ENCODE measurements at places on chromosomes 7 and 10. TPM values are rescaled to one million over a fixed set of nuclear protein-coding genes. Genes with fewer than 3 reads are reported as not detected.

Gene AKR1C4
- not detected for total RNA-seq

GRCh38 chr10:48231699-48232315, 42.7 kb downstream of the FRMPD2 start:
- no peak overlapping the region for H3K4me3 ChIP-seq
- no peak overlapping the region for H3K27ac ChIP-seq
- no peaks in the 10 kb centered on the region for H3K36me3 ChIP-seq
- DNase-seq, result no peak
- no peaks in the 10 kb centered on the region for H3K27me3 ChIP-seq
- H3K4me1 ChIP-seq, result no peaks in the 10 kb centered on the region

DNA sequence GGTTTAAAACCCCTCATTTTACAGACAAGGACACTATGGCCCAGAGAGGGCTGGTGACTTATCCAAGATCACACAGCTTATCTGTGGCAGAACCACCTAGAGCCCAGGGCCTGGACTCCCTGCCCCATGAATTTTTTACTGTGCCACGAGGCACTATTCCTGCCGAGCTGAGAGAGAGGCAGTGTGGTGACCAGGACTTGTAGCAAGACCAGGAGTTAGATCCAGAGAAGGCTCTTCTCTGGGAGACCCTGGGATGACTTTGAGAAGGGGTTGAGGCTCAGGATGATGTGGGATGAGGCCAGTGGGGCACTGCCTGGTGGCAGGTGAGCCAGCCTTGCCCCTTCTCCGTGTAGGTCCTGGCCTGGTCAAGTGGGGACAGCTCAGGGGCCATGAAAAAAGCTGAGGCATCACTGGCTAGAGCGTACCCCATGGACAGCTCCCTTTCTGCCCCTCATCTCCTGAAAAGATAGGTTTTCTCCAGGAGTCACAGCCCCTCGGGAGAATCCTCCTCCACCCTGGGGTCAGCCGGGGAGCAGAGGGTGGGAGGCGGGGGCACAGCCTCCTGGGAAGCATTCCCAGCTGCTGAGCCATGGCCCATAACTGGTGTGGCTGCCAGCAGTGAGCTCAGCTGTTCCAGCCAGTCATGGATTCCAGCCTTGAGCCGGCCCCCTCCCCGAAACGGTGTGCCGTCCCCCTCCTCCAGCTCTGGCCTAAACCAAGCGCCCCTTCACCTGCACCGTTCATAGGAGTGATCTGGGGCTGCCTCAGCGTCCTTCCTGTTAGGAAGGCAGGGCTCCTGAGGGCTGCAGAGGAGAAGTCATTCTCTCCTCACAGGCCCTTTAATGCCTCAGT, 5.8 kb downstream of the FLNC start:
- H3K4me3 ChIP-seq, result no peak overlapping the region
- no peak overlapping the region for H3K27ac ChIP-seq
- H3K27me3 ChIP-seq, result peaks cover 22% of the 10 kb centered on the region
- DNase-seq, result peak; percentile 39

DNA sequence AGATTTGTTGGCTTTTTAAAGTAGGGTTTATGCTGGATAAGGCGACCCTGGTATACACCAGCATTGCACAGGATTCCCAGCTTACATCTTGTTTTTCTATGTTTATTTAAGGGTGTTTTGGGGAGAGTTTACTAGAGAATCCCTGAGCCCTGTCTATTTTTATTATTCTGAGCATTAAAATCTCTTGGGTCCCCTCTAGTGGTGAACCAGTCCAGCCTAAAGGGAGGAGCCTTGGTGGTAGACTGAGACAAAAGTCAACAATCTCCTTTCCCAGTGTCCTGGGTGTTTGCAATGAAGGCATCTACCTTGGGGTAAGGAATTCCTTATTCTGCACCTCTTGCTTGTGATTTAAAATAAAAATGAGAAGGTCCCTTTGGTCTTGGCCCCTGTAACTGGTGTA, 38.2 kb downstream of the ANTXRL start:
- H3K27ac ChIP-seq, result no peak overlapping the region
- DNase-seq, result no peak
- no peak overlapping the region for H3K4me3 ChIP-seq
- H3K27me3 ChIP-seq, result no peaks in the 10 kb centered on the region

Gene MYH16
- not detected for total RNA-seq

Gene GPAM
- 27.2 TPM for total RNA-seq

GRCh38 chr10:5079836-5080235, 14.4 kb upstream of the AKR1C3 start:
- H3K36me3 ChIP-seq, result no peaks in the 10 kb centered on the region
- DNase-seq, result no peak
- no peaks in the 10 kb centered on the region for H3K4me1 ChIP-seq
- no peak overlapping the region for H3K4me3 ChIP-seq

Gene ZNF804B
- not detected for total RNA-seq

Gene SFTPA1
- total RNA-seq, result 10,352 TPM

GRCh38 chr7:112138325-112138852, 67.8 kb downstream of the DOCK4 start:
- no peak overlapping the region for H3K4me3 ChIP-seq
- no peak for DNase-seq
- no peak overlapping the region for H3K27ac ChIP-seq
- no peaks in the 10 kb centered on the region for H3K36me3 ChIP-seq
- H3K27me3 ChIP-seq, result no peaks in the 10 kb centered on the region
- peaks cover 42% of the 10 kb centered on the region for H3K4me1 ChIP-seq

Gene JAZF1
- total RNA-seq, result 19.4 TPM

GRCh38 chr10:99740933-99741559, 9.0 kb downstream of the CUTC start:
- H3K36me3 ChIP-seq, result peaks cover 88% of the 10 kb centered on the region
- H3K4me3 ChIP-seq, result no peak overlapping the region
- DNase-seq, result no peak

DNA sequence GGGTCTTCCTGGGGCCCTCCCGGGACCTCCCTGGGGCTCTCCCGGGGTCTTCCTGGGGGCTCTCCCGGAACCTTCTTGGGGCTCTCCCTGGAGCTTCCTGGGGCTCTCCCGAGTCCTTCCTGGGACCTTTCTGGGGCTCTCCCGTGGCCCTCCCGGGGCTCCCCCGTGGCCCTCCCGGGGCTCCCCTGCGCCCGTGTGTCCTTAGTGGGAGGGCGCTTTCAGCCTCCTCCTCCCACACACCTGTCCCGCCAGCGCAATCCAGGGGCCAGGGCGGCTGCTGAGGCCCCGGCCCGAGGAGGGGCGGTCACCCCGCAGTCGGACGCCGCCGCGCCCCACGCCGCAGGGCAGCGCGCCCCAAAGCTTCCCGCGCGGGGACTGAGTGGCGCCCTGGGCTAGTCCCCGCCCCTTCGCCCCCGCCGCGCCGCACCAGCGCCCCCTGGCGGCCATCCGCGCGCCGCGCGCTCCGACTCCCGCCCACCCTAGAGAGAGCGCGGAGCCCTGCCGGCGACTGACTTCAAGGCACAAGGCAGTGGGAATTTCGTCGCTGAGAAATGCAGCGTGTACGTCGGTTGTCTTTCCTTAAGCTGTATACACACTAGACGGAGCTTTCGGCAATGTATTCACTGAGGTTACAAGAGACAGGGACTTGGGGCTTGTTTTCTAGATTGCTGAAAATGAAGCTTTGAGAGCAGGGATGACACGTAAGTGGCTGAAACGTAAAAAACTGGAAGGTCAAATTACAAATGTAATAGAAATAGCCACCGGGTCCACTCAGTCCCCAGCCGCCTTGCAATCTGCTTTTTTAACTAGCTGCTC, 47.1 kb downstream of the INSIG1 start:
- peak overlapping the region; percentile 48 for H3K4me3 ChIP-seq
- no peak overlapping the region for H3K27ac ChIP-seq
- H3K27me3 ChIP-seq, result peaks cover 10% of the 10 kb centered on the region

DNA sequence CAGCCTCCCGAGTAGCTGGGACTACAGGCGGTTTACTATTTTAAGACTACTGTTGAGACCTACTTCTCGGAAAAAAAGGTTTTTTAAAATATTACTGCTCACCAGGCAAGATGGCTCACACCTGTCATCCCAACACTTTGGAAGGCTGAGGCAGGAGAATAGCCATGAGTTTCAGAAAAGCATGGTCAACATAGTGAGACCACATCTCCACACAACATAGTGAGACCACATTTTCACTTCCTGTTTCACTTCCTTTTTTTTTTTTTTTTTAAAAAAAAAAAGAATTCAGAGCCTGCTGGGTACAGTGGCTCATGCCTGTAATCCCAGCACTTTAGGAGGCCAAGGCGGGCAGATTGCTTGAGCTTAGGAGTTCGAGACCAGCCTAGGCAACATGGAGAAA, 46.5 kb downstream of the SVOPL start:
- H3K4me1 ChIP-seq, result no peaks in the 10 kb centered on the region
- H3K4me3 ChIP-seq, result no peak overlapping the region
- no peaks in the 10 kb centered on the region for H3K36me3 ChIP-seq
- no peaks in the 10 kb centered on the region for H3K27me3 ChIP-seq
- H3K27ac ChIP-seq, result no peak overlapping the region

DNA sequence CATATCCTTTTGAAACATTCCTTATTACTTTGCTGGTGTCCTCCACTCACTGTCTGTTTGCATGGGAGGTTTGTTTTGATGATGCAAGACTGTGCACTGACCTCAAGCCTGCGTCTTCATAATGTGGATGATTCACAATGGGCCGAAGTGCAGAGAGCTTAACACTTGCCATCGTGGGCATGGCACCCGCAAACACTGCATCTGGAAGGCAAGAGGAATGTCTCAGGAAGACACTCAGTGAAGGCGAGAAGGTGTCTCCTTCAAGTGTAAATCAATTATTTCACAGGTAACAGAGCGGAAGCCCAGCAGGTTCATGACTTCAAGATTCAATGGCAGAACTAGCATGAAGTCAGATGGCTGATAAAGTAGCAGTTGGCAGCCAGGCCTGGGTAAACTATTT, 98.1 kb downstream of the DPY19L1 start:
- no peak overlapping the region for H3K27ac ChIP-seq
- H3K36me3 ChIP-seq, result peaks cover 26% of the 10 kb centered on the region
- no peaks in the 10 kb centered on the region for H3K27me3 ChIP-seq
- H3K4me1 ChIP-seq, result no peaks in the 10 kb centered on the region

DNA sequence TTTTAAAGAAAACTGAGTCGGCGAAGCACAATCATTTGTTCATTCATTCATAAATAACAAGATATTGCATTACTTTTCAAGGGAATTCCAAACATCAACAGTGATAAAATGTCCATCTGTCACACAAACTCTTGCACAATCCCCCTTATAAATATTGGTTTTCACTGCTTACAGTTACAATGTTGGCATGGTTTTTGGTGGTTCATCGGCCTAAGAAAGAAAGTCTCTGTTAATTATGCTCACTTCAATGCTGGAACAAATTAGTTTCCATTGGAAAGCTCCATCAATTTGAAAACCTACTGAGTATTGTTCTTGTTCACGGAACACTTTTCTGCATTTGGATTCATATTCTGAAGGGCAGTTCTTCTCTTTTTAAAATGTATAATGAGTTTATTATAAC, 188.5 kb downstream of the JAZF1 start:
- peaks cover 4% of the 10 kb centered on the region for H3K4me1 ChIP-seq
- H3K4me3 ChIP-seq, result no peak overlapping the region
- no peak overlapping the region for H3K27ac ChIP-seq
- DNase-seq, result no peak
- no peaks in the 10 kb centered on the region for H3K36me3 ChIP-seq
- H3K27me3 ChIP-seq, result no peaks in the 10 kb centered on the region

Gene ADGRA1
- total RNA-seq, result 0.38 TPM

- no peaks in the 10 kb centered on the region for H3K4me1 ChIP-seq
- no peaks in the 10 kb centered on the region for H3K36me3 ChIP-seq
- DNase-seq, result no peak
- no peaks in the 10 kb centered on the region for H3K27me3 ChIP-seq
- no peak overlapping the region for H3K27ac ChIP-seq
- no peak overlapping the region for H3K4me3 ChIP-seq
Measured at GRCh38 chr10:78361031-78361430, 327.4 kb downstream of the RPS24 start.

Gene ST8SIA6
- total RNA-seq, result 12.5 TPM

All from lower lobe of right lung (tissue), 2 donors.